ENCODE measurements at places on chromosomes 5 and 9.

- no peak for DNase-seq
These were observed 572.1 kb downstream of the CHSY3 start for GRCh38 chr5:130476325-130476724.

DNA sequence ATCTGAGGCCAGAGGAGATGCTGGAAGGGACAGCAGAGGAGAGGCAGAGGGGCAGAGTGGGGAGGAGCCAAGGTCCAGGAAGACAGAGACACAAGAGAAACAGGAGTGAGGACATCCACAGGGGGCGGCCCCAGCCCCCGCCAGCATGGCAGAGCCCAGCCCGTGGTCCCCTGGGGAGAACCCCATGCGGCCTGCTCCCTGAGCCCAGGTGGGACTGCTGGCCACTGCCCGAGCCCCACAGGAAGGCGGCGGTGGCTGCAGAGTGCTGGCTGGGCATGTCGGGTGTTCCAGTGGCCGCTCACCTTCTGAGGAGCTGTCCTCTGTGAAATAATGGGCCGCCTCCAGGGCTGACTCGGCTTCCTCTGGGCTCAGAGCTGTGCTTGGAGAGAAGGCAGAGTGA, 8.9 kb upstream of the MRNIP start:
- no peak for DNase-seq

- no peak for DNase-seq
These were observed 109.8 kb downstream of the SERINC5 start for GRCh38 chr5:80146046-80146445.

DNA sequence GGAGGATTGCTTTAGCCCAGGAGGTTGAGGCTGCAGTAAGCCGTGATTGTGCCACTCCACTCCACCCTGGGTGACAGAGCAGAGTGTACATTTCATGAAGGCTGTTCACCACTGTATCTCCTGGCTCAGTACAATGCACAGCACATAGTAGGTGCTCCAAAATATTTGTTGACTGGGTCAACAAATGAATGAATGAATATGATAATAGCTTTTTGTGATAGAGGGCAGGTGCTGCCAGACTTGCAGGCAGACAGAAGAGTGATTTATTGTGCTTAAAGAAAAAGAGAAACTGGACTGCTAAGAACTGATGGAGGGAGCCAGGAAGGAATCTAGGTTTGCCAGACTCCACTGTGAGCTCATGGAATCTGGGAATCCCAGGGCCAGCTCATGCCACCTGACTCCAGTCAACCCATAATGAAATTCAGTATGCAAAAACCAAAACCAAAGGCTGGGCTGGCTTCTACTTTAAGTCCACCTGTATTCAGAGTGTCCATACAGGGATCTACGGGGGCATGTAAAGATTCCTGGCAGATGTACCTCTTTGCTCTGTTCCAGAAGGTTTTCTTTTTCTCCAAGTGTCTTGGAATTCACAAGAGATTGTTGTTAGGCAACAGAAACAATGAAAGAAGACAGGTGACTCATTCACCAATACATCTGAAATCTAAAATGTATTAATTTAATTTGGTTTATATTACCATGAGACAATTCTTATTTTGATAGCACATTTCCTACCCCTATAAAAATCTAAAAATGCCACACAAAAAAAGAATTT, 15.5 kb upstream of the CTNNA1 start:
- DNase-seq, result no peak

DNA sequence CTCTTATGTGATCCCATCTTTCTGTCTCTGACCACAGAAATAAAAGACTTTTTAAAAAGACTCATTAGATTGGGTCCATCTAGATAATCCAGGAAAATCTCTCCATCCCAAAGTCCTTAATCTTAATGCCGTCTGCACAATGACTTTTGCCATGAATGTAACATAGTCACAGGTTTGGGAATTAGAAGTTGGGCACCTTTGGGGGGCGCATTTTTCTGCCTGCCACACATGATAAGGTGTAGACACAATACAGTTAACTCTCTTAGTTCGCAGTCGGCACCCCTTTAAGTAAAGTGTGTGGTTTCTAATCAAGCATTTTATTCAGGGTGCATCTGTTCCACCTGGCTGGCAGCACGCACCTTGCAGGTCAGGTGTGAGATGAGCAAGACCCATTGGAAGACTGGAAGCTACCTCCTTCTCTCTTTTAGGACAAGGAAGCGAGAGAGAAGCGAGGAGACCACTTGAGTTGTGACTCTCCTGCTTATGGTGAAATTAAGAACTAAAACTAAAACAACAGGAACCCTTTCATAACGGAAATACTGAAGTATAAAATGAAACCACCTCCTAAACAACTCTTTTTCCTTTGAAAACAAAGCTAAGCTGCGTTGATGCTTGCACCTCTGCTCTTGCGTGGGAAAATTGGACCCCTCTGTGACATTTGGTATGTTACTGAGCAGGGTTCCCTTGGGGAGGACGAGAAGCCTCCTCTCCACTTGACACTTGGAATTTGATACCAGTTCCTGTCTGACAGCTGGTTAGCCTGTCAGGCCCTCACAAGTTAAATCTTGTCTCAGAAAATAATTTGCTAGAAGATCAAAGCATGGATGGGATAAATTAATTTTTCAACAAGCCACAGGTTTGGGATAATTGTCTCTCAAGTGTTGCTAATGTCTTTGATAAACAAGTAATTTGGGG, 304.6 kb upstream of the DMRT1 start:
- DNase-seq, result no peak

- no peak for DNase-seq
These were observed 23.6 kb downstream of the QRFP start for GRCh38 chr9:130872912-130873503.

DNA sequence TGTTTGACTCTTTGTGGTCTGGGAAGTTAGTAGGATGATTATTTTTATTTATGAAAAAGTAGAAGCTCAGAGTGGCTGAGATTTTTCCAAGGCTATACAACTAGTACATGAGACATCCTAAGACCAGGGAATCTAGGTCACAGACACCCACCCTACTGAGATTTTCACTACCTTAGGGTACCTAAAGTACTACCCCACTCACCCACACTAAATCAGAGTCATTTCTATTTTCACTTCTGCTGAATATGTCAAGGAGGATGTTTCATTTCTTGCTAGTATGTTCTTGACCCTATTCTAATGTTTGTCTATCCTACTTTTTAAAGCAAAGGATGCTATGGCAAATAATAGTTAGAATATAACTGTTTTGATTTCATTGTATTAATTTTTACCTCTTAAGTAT, 206.0 kb downstream of the ATP10B start:
- no peak for DNase-seq

- DNase-seq, result no peak
These were observed 132.3 kb downstream of the ADAMTSL1 start for GRCh38 chr9:18606281-18606680.

DNA sequence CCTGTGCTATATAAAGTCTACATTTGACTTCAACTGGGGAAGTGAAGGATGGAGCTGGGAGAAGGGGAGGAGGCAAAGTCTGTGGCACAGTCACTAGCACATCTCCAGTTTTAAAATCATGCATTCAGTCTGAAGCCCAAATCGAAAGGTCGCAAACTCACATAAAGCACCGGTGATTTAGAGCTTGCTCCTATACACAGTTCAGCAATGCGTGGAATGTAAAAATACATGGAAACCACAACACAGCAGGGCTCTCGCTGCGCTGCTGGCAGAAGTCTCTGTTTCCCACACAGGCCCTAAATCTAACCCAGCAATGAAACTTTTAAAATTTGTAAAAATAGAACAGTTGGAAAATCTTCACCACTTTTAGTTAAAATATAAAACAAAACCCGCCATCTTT, 68.2 kb downstream of the EBF1 start:
- DNase-seq, result no peak

- DNase-seq, result peak; percentile 46
These were observed 95.3 kb downstream of the PRRT1B start for GRCh38 chr9:131640438-131641137.

GRCh38 chr9:95107976-95108375, 209.5 kb downstream of the FANCC start:
- no peak for DNase-seq
